ENCODE measurements at places on chromosomes 5 and 9.
A peak's percentile ranks its signal among the peaks of the same experiment; 100 is the strongest.

DNA sequence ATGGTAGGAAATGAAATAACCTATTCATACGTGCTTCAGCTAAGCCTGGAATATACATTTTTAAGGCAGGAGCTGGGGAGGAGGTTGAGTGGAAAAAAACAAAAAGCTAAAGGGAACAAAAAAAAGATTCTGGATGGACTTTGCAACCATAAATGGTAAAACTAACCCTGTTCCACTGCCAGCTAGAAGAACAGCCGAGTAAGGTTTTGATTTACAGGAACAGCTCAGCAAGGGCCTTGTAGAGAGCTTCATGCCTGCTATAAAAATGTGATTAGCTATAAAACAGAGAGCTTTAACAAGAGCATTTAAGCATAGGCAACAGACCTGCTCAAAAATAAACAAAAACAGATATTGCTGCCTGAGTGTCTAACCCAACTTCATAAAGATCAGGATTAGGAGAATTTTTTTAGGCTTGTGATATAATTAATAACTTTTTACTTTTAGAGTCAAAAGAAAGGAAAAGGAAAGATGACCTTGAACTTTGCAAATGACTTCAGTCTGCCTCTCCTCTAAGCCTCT, 194.8 kb downstream of the FBXL7 start:
- DNase-seq: no peak

GRCh38 chr5:91643797-91644196, 260.7 kb upstream of the ARRDC3 start:
- no peak for DNase-seq

DNA sequence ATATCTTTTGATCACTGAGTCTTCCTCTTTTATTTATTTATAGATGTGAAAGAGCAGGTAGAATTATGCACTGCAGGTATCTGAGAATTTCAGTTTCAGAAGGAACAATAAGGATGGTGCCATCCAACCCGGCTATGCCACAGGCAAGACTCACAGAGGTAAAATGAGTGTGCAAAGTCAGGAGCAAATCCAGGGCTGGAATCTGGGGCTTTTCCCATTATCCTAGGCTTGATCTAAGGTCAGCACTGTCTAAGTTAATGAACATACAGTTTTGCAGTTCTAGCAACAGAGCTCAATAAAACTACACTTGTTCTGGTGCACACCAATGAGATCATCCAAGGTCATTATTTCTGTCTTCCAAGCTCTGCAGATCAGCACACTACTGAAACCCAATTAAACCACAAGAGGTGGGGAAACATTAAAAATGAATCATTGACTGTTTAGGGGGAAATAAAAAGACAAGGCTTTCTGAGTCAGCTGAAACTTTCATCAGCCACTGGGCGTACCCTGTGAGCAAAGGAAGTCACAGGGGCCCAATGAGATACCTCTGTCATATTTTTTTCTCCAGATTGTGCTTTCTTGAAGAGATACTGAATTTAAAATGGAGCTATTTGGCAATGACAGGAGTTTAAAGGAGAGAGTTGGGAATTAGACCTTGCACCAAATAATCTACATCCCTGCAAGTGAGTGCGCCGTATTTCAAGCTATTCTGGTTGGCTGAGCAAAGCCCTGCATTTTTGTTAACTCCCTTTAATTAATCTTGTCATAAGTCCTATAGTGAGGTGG, 662.2 kb upstream of the ZNF608 start:
- DNase-seq: no peak

DNA sequence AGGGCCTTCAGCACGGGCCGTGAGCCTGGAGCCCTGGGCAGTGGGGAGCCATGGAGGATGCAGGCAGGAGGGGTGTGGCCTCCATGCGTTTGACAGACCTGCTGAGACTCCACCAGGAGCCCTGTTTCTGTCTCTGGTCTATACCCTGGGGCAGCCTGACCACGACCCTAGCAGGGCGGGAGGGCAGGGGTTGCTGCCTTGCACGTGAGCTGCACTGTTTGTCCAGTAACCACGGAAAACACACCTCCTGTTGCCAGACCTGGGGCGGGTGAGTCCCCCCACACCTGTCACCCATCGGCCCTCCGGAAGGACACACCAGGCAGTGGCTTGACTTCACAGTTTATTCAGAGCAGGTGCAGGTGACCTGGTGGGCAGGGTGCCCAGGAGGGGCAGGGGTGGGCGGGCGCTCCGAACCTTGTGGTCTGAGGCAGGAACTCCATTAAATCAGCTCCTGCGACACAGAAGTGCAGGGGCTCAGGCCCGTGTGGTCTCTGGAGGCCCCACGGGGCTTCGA, 3.9 kb downstream of the LCN8 start:
- no peak for DNase-seq

DNA sequence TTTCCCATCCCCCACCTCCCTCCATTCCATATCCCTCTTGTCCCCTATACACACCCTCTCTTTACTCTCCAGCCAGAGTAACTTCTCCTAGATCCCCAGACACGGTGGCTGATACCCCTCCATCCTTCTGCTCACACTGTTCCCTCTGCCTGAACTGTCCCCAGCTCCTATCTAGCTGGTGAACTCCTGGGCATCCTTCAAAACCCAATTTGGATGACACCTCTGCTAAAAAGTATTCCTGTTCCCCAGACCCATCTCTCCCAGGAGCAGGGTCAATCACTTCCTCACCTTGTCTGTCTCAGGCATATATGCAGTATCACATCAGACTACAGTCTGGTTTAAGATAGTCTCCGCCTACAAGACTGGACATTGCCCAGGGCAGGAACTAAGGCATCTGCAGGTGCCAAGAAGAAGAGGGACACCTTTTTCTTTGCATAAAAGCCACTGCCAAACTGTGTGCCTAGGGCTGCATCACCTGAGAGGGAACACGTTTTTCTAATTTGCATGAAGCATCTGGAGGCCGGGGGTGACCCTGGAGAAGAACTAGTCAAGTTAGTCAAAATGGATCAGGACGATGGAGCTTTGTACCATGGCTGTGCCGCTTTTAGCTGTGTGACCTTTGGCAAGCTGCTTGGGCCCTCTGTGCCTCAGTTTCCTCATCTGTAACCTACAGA, 27.1 kb downstream of the NR5A1 start:
- no peak for DNase-seq

DNA sequence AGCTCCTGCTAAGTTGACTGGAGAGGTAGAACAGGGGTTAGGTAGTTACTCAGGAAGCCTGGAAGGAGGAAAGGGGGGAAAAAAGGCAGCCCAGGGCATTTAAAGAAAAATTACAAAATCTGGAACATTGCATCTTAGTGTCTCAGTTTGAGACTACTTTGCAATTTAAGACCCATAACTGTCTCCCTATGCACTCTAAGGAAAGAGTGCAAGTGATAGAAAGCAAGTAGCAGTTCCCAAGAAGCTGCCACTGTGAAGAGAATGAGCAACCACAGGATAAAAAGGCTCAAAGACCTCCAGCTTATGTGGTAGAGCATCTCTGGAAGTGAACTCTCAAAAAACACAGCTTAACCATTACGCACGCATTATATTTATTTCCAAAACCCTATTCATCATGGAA, 141.8 kb downstream of the SLCO4C1 start:
- no peak for DNase-seq

DNA sequence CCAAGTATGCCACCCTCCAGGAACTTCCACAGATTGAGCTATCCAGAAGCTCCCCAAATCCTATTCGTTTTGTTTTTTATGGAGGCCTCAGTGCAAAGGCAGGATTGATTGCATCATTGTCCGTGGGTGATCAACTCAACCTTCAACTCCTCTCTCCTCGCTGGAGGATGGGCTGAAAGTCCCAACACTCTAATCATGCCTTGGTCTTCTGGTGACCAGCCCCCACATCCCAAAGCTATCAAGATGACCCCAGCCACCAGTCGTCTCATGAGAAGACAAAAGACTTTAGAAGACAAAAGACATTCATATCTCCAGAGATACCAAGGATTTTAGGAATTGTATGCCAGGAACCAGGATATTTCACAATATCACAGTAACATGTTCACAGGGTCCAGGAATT, 441.6 kb upstream of the WWC1 start:
- DNase-seq: no peak

GRCh38 chr5:86979811-86980411, 287.8 kb upstream of the RASA1 start:
- DNase-seq: no peak

DNA sequence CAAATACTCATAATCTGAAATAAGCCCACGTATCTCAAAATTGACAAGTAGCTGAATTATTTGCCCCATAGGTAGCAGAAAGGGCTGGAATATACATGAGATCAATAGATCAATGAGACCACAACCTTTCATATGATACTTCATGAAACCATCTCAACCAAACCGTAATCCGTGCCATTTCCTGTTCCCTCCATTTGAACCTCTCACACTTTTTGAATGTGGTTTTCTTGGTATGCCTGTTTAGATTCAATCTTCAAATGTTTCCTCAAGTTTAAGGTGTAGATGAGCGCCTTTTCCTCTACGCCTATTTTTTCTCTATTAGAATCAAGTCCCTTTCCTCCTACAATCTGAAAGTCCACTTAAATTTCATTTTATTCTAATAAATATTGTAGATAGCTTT, 805.5 kb downstream of the EFNA5 start:
- DNase-seq: no peak

GRCh38 chr9:21854594-21854993, 52.2 kb downstream of the MTAP start:
- DNase-seq: no peak

GRCh38 chr5:123813937-123814624, 302.1 kb downstream of the CSNK1G3 start:
- DNase-seq: no peak

- no peak for DNase-seq
Measured at GRCh38 chr5:44827681-44828080, 18.9 kb downstream of the MRPS30 start.

DNA sequence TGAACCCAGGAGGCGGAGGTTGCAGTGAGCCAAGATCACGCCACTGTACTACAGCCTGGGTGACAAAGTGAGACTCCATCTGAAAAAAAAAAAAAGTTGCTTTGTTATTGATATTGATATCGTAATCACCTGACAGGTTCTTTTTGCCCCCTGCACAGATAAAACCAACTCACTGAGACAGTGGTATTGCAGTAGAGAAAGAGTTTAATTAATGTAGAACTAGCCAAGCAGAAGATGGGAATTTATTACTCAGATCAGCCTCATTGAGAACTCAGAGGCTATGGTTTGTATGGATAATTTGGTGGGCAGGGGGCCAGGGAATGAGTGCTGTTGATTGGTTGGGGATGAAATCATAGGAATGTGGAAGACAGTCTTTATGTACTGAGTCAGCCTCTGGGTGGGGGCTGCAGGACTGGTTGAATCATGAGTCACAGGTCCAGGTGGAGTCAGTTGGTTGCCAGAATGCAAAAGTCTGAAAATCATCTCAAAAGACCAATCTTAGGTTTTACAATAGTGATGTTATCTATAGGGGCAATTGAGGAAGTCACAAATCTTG, 35.8 kb upstream of the MEGF10 start:
- no peak for DNase-seq

DNA sequence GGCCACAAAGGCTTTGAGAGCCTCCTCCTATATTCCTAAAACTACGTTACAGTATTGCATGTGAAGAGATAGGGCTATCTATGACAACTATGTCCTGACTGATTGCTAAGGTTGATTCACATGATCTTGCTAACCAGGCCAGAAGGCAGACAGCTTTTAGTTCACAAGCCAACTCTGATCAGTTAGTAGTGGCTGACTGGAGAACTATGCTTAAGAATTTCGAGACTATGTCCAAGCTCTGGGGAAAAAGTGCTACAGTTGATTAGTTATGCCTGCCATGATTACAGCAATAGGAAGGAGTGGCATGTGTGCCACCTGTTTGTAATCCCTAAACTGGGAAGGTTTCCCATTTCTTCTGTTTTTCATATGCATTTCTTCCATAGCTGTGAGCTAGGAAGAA, 223.4 kb downstream of the DOCK8 start:
- no peak for DNase-seq

DNA sequence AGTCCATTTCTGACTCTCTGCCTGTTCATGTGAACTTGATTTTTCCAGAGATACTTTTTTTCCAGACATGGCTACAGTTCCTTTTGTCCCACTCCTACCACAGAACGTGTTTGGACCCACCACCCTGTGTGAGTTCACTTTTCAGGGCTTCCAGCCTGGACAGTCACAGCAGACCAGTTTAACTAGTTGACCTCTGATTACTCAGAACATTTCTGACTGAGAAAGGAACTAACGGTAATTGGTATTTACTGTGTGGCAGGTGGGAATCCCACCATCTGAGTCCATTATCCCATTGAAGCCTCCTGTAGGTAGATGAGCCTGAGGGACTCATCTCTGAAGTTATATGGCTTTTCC, 210.1 kb downstream of the GOLPH3 start:
- no peak for DNase-seq

DNA sequence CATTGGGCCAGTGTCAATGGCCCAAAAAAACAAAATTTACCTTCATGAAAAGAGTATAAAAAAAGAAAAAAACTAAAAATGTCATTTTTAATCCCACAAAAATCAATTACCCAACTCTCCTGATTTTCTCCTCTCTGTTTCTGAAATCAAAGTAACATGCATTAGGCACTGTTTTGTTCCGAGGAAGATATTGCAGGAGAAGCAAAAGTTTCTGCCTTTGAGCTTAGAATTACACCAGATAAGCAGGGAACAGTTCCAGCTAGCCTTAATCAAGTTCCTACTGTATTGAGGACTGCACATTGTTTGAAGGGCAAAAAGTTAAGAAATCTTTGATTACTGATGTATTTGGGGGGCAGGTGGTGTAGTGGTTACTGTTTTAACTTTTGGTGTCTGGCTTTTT, 1.1 kb upstream of the PRKAA1 start:
- no peak for DNase-seq

- no peak for DNase-seq
Measured at GRCh38 chr9:3768286-3768685, 242.5 kb upstream of the RFX3 start.

- DNase-seq: no peak
Measured at GRCh38 chr5:150043657-150044328, 42.6 kb downstream of the CSF1R start.

GRCh38 chr9:136686794-136687711, at the start of gene AGPAT2:
TSS of gene AGPAT2 (minus strand) at chr9:136687457. CDS start at chr9:136687357, 100 bp downstream.
- no peak for DNase-seq

DNA sequence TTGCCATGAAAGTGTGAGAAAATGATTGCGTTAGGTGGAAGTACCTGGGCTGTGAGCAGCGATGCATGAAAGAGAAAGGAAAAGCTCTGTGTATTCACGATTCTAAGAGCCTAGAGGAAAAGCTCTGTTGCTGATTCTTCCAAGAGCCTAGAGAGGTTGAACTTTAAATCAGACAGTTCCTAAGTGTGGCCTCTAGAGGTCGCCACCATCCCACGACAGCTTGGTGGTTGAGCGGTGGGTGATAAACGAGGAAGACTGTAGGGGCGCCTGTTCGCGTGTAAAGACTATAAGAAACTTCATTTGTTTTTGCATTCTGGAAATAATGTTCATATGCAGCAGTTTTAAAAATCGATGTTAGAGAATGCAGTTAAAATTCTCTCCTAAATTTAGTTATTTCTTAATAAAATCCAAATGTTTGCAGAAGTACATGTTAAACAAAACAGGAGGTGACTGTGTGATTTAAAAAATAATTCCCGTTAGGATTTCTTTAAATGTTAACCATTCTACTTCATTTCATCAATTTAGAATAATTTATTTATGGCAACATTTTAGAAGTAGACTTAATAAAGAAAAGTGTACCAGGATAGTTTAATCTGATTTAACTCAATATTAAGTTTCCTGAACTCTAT, 107.7 kb downstream of the TENT4A start:
- peak; percentile 74 for DNase-seq

Measured in NCI-H2081 treated with DMSO at 0.1 percent for 48 hours (cell line).